Activated CD4-positive, alpha-beta memory T cell treated with anti-CD3 and anti-CD28 coated beads, Interleukin-2, amount 10 ng/mL, durations not matched to agents 7 days and 5 days (primary cell): ENCODE measurements at places on chromosomes 11 and 22. TPM values are rescaled to one million over a fixed set of nuclear protein-coding genes. Genes with fewer than 3 reads are reported as not detected.

FHIP1B gene
- 19.2 TPM for total RNA-seq

PLEKHA7 gene
- total RNA-seq: 2.3 TPM

DNA sequence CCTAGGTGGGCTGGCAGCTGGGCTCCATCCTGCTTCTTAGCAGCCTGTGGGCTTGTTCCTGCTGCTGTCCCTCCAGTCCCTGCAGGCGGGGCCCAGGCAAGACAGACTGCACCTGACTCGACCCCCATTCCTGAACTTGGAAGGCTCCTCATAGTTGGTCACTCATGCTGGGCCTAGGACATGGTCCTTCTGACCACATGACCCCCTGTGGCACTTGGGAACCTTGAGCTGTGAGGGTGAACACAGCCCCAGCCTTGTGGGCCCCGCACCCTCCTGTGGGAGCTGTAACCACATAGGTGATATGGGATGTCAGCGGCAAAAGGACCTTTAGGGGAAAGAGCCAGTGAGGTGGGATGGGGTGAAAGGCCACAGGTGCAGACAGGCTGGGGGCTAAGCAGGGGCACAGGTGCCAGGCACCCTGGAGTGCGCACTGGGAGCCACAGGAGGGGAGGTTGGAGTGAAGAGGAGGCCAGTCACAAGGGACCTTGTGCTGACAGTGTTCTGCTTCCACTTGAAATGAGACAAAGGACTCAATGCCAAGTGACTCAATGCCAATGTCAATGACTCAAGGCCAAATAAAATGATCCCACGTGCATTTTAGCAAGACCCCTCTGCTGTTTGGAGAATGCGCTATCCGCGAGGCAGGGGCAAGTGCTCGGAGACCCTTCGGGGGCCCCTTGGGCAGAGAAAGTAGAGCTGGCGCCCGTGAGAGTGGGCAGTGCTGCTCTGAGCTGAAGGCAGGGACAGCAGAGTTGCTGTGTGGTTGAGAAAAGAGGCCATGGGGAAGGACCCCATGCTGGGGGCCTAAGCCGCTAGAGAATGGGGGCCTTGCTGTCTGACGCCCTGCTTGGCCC lies 90.7 kb downstream of the MORC2 start:
- no peak overlapping the region for H3K27ac ChIP-seq
- H3K4me1 ChIP-seq: peaks cover 1% of the 10 kb centered on the region
- DNase-seq: no peak
- no peaks in the 10 kb centered on the region for H3K27me3 ChIP-seq
- no peaks in the 10 kb centered on the region for H3K36me3 ChIP-seq
- H3K4me3 ChIP-seq: no peak overlapping the region

BIRC3 gene
- total RNA-seq: 79.0 TPM

RBMXL2 gene
- total RNA-seq: not detected

ARHGAP20 gene
- total RNA-seq: not detected

GRCh38 chr11:8066911-8067455 lies 14.0 kb upstream of the TUB start:
- no peaks in the 10 kb centered on the region for H3K4me1 ChIP-seq
- no peak for DNase-seq
- no peak overlapping the region for H3K27ac ChIP-seq

DNA sequence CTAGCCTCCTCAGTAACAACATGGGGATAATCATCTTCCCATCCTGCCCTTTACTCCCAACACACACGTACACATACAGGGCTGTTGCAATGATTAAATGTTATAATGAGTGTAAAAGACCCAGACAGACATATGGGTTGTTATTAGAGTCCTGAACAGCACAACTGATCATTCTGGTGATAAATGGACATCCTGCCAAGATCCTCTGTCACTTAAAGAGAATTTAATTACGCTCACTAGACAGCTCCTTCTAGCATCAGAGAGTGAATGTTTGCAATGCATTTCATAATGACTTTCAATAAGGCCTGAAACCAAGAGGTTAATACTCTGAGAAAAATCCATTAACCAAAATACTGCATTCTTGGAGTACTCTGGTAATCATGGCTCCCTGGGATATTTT lies 115.8 kb downstream of the KCNC1 start:
- no peaks in the 10 kb centered on the region for H3K36me3 ChIP-seq
- no peak overlapping the region for H3K4me3 ChIP-seq
- DNase-seq: no peak
- H3K4me1 ChIP-seq: no peaks in the 10 kb centered on the region
- H3K27ac ChIP-seq: no peak overlapping the region

- H3K36me3 ChIP-seq: peaks cover 30% of the 10 kb centered on the region
- peaks cover 69% of the 10 kb centered on the region for H3K4me1 ChIP-seq
- no peak for DNase-seq
- peak overlapping the region; percentile 75 for H3K4me3 ChIP-seq
- peak overlapping the region; percentile 90 for H3K27ac ChIP-seq
Measured at GRCh38 chr22:46774980-46775849, 12.8 kb downstream of the TBC1D22A start.

GRCh38 chr11:7787239-7787638 lies 9.5 kb downstream of the OR5P2 start:
- no peak overlapping the region for H3K4me3 ChIP-seq
- H3K27me3 ChIP-seq: peaks cover 2% of the 10 kb centered on the region
- H3K36me3 ChIP-seq: no peaks in the 10 kb centered on the region
- no peaks in the 10 kb centered on the region for H3K4me1 ChIP-seq

MYOD1 gene
- total RNA-seq: not detected

DNA sequence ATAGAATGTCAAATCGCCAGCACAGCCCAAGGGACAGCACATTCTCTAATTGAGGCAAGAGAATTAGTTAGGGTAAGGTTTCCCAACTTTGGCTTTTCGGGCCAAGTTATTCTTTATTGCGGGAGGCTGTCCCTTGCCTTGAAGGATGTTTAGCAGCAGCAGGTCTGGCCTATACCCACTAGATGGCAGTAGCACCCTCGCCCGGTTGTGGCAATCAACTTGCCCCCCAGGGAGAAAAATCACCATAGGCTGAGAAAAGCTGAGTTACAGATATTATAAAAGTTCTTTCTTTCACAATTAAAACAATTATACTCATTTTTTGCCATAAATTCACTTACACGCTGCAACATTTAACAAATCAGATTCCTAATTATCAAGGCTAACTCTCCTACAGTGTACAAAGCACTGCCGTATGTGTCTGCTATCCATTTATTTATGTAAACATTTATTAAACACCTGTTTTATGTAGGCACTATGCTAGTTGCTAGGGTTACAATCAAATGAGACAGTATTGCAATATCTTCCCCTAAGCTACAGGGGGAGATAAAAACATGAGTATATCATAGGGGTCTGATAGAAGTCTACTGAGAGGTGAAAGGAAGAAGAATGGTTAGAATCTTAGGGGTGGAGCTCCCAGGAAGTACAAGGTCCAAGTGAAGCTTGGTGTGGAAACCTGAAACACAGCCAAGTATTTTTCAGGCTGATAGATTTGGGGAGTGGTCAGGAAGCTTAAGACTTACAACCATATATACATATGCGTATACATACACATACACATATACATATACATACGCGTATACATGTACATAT lies 452.3 kb downstream of the RAB38 start:
- peak; percentile 18 for DNase-seq
- H3K4me3 ChIP-seq: no peak overlapping the region
- no peaks in the 10 kb centered on the region for H3K4me1 ChIP-seq
- H3K27me3 ChIP-seq: no peaks in the 10 kb centered on the region
- no peaks in the 10 kb centered on the region for H3K36me3 ChIP-seq
- H3K27ac ChIP-seq: no peak overlapping the region

GRCh38 chr11:11407065-11407762 lies 54.2 kb upstream of the CSNK2A3 start:
- peaks cover 3% of the 10 kb centered on the region for H3K27me3 ChIP-seq
- no peaks in the 10 kb centered on the region for H3K4me1 ChIP-seq
- H3K36me3 ChIP-seq: no peaks in the 10 kb centered on the region
- H3K4me3 ChIP-seq: no peak overlapping the region

GRCh38 chr11:134474942-134475341 lies 62.9 kb upstream of the B3GAT1 start:
- no peaks in the 10 kb centered on the region for H3K4me1 ChIP-seq
- peaks cover 16% of the 10 kb centered on the region for H3K27me3 ChIP-seq
- no peak for DNase-seq
- H3K4me3 ChIP-seq: no peak overlapping the region
- no peaks in the 10 kb centered on the region for H3K36me3 ChIP-seq

- H3K36me3 ChIP-seq: no peaks in the 10 kb centered on the region
- no peak for DNase-seq
- H3K27ac ChIP-seq: peak overlapping the region; percentile 84
- peaks cover 11% of the 10 kb centered on the region for H3K27me3 ChIP-seq
- peaks cover 57% of the 10 kb centered on the region for H3K4me1 ChIP-seq
- H3K4me3 ChIP-seq: no peak overlapping the region
Measured at GRCh38 chr11:1771700-1772099, 8.0 kb upstream of the CTSD start.

IGSF22 gene
- 2.7 TPM for total RNA-seq

GRCh38 chr11:88704485-88704884 lies 361.3 kb downstream of the GRM5 start:
- no peaks in the 10 kb centered on the region for H3K27me3 ChIP-seq
- H3K36me3 ChIP-seq: no peaks in the 10 kb centered on the region
- no peaks in the 10 kb centered on the region for H3K4me1 ChIP-seq
- H3K27ac ChIP-seq: no peak overlapping the region

GRCh38 chr11:40134820-40135570 lies 1324.5 kb downstream of the LRRC4C start:
- H3K36me3 ChIP-seq: no peaks in the 10 kb centered on the region

NRXN2 gene
- total RNA-seq: not detected

DNA sequence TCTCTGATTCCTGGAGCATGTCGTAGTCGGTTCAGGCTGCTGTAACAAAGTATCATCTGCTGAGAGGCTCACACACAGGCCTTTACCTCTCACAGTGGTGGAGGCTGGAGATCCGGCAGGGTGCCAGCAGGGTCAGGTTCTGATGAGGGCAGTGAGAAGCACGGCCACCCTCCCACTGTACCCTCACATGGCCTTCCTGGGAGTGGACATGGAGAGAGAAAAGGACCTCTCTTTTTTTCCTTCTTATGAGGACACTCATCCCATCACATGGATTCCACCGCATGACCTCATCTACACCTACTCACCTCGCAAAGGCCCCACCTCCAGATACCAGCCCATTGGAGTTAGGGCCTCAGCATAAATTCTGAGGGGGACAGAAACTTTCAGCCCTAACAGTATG lies 99.5 kb downstream of the BCR start:
- H3K27ac ChIP-seq: peak overlapping the region; percentile 34
- peaks cover 14% of the 10 kb centered on the region for H3K36me3 ChIP-seq
- H3K4me1 ChIP-seq: peaks cover 40% of the 10 kb centered on the region
- no peak for DNase-seq

FGF19 gene
- not detected for total RNA-seq

DNA sequence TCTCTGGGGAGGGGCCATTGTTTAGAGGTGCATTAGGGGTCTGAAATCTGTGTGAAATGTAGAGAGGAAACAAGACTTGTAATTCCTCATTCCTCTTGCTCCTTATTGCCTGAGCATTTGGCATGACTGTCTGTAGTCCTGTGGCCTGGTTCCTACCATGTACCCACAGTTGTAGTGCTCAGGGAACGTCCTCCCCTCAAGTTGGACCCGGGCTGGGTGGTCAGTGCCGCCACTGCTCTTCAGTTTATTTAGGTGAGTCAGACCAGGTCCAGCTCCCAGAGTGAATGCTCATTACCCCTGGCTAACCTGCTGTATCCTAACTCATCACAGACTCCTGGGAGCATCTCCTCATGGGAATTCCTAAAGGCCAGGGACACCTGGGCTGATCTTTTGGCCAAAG lies 139.8 kb downstream of the GRIK4 start:
- no peak overlapping the region for H3K27ac ChIP-seq
- H3K4me1 ChIP-seq: peaks cover 2% of the 10 kb centered on the region
- no peaks in the 10 kb centered on the region for H3K36me3 ChIP-seq
- H3K4me3 ChIP-seq: no peak overlapping the region
- no peaks in the 10 kb centered on the region for H3K27me3 ChIP-seq

DNA sequence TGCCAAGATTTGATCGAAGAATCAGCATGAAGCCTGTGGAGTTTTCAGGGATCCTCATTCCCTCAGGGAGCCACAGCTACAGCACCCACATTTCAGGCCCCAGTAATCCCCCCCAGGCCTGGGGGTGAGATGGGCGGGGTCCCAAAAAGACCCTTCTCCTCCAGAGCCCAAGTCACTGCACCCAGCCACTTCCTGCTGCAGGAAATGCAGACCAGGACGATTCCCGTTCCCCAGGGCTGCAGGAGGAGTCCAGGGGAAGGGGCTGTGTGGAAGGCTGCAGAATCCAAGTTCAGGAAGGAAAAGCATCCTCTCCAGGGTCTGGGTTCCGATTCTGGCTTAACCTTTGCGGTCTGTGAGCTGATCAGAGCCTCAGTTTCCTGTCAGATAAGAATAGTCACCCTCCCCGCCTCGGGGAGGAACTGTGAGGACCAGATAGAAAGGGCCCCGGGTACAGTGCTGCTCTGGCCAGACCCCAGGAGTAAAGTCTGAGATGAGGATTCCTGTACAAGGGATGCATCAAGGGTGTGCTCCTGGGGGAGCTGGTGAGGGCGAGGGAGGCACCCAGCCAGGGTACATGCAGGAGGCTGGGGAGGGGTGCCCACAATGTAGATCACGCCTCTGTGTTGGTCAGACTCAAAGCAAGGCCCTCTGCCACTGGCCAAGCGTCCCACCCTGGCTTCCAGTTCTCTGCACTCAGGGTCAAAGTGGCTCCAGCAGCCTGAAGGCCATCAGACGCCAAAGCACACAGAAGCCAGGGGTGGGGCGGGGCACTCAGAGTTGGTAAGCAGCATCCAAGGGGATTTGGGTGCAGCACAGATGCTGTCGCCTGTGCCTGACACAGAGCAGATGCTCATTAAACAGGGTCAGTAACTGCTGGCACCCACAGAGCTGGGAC lies 30.1 kb upstream of the TP53I11 start:
- H3K4me1 ChIP-seq: peaks cover 28% of the 10 kb centered on the region
- no peak overlapping the region for H3K27ac ChIP-seq
- H3K4me3 ChIP-seq: no peak overlapping the region
- H3K36me3 ChIP-seq: no peaks in the 10 kb centered on the region
- no peak for DNase-seq

TRIM34 gene
- total RNA-seq: 18.2 TPM

DNA sequence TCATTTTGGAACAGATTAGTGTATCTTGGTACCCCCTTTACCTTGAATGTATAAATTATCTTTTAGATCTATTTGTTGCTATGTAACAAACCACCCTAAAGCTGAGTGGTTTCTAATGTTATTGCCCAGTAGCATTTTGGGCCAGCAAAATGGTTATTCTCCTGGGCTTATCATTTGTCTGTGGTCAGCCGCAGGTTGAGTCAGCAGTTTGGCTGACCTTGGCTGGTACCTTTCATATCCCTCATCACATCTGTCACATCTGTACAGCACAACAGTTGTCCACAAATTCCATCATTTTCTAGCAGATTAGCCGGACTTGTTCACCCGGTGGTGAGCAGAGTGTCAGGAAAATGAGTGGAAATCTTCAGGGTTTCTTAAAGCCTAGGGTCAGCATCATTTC lies 588.5 kb upstream of the ARHGAP42 start:
- no peaks in the 10 kb centered on the region for H3K27me3 ChIP-seq
- H3K27ac ChIP-seq: no peak overlapping the region
- H3K36me3 ChIP-seq: no peaks in the 10 kb centered on the region
- no peak overlapping the region for H3K4me3 ChIP-seq
- DNase-seq: no peak
- H3K4me1 ChIP-seq: no peaks in the 10 kb centered on the region

GRCh38 chr22:20580179-20580578 lies 72.8 kb downstream of the MED15 start:
- peak overlapping the region; percentile 10 for H3K27ac ChIP-seq
- H3K4me3 ChIP-seq: no peak overlapping the region
- peaks cover 17% of the 10 kb centered on the region for H3K4me1 ChIP-seq

GRCh38 chr11:43367382-43368178 lies 8.9 kb downstream of the TTC17 start:
- DNase-seq: no peak
- H3K36me3 ChIP-seq: peaks cover 42% of the 10 kb centered on the region
- no peak overlapping the region for H3K27ac ChIP-seq
- no peaks in the 10 kb centered on the region for H3K27me3 ChIP-seq
- H3K4me3 ChIP-seq: no peak overlapping the region

KIRREL3 gene
- total RNA-seq: not detected
